ENCODE measurements at places on chromosomes 6 and 20. TPM values are rescaled to one million over a fixed set of nuclear protein-coding genes. Genes with fewer than 3 reads are reported as not detected.

DNA sequence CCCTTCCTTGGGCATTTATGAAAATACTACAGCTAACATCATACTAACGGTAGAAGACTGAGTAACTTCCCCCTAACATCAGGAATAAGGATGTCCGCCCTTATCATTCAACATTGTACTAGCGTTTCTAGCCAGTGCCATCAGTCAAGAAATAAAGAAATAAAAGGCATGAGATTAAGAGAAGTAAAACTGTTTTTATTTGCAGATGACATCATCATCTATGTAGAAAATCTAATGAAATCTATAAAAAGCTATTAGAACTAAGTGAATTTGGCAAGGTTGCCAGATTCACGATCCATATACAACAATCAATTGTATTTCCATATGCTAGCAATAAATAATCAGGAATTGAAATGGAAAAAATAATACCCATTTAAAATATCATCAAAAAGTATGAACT is 54.6 kb downstream of the STK35 start:
- no peak for DNase-seq

The ATP6V1G2 gene
- total RNA-seq: 1.0 TPM

- DNase-seq: no peak
Observed at GRCh38 chr6:149064001-149064659, 253.4 kb upstream of the TAB2 start.

GRCh38 chr6:166483573-166484250 is 101.0 kb upstream of the MPC1 start:
- DNase-seq: no peak

DNA sequence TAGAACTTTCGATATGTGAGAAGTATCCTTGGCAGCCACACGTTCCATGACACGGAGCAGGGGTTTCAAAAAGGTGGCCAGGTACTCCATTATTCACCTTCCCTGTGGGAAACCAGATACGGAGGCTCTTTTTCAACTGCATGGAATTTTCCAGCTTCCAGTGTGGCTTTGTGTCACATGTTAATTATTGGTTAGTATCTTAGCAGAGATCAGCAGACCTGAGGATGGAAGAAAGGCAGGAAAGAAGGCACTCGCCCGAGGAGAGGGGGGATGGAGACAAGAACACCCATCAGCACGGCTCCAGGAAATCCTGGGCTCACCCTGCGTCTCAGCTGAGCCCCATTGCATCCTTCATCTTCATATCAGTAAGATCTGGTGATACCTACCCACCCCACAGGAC is 115.5 kb downstream of the PXDC1 start:
- no peak for DNase-seq

GRCh38 chr6:137652961-137653705 is 158.9 kb upstream of the OLIG3 start:
- DNase-seq: no peak

DNA sequence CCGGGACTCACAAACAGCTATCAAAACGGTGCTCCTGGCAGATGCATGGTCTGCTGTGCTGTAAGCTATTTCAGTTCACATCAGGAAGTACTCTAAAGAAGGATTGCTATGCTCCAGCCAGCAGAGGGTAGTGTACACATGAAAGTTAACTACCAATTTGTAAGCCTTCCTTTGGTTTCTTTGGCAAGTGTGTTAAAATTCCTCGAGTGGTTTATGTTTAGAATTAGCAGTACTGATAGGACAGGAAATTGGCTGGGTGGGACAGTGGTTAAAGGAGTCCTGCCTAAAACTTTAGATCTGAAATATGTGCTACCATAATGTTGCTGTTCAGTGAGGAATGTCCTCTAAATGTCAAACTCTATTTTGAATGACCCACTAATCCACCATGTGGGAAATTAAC is 47.4 kb downstream of the TRMT11 start:
- DNase-seq: peak; percentile 89
